Activated T-helper 2 cell treated with anti-CD3 and anti-CD28 coated beads, Interferon-gamma antibody, Interleukin-2, Interleukin-4, amounts not matched to agents 10 μg/mL and 5 μg/mL and 100 μg/mL, durations not matched to agents 14 hours and 24 hours and 36 hours (primary cell): ENCODE measurements at places on chromosomes 11 and 22. TPM values are rescaled to one million over a fixed set of nuclear protein-coding genes. Genes with fewer than 3 reads are reported as not detected.

The GAB2 gene
- 32.8 and 33.2 TPM in 2 replicates for total RNA-seq

The TH gene
- total RNA-seq = not detected in 2 replicates

The LRRC55 gene
- not detected in 2 replicates for total RNA-seq

The TTC28 gene
- total RNA-seq = 0.82 and 1.4 TPM in 2 replicates

The OTOG gene
- not detected in 2 replicates for total RNA-seq

The KRTAP5-1 gene
- total RNA-seq = not detected in 2 replicates

The ART1 gene
- not detected in 2 replicates for total RNA-seq

The SLC25A18 gene
- not detected in 2 replicates for total RNA-seq

The GAL3ST3 gene
- total RNA-seq = 0.18 TPM in 1 of 2 replicates, not detected in the other

The CCDC73 gene
- total RNA-seq = 0.11 and 0.14 TPM in 2 replicates

The LMNTD2 gene
- total RNA-seq = 1.1 and 1.3 TPM in 2 replicates

The LINC01488 gene
- not detected in 2 replicates for total RNA-seq

The CD81 gene
- 211 and 219 TPM in 2 replicates for total RNA-seq

The AP2A2 gene
- total RNA-seq = 61.3 and 63.2 TPM in 2 replicates

The LRRC10B gene
- total RNA-seq = 0.07 and 0.11 TPM in 2 replicates

The SEC14L3 gene
- not detected in 2 replicates for total RNA-seq

The OR52N4 gene
- not detected in 2 replicates for total RNA-seq

The AGBL2 gene
- 3.6 and 5.1 TPM in 2 replicates for total RNA-seq

The H19 gene
- total RNA-seq = 0.34 TPM in 1 of 2 replicates, not detected in the other

The BIK gene
- total RNA-seq = 2.5 and 3.1 TPM in 2 replicates

The APOA4 gene
- not detected in 2 replicates for total RNA-seq

The NLRP14 gene
- 0.28 and 0.39 TPM in 2 replicates for total RNA-seq

The ELF5 gene
- total RNA-seq = not detected in 2 replicates

The UPK3A gene
- not detected in 2 replicates for total RNA-seq

The BIRC3 gene
- total RNA-seq = 217 and 221 TPM in 2 replicates

The GGTLC2 gene
- total RNA-seq = not detected in 2 replicates

The AMOTL1 gene
- total RNA-seq = 4.8 and 5.9 TPM in 2 replicates

The SPON1 gene
- total RNA-seq = 0.07 and 0.16 TPM in 2 replicates

The SEC14L6 gene
- 0.05 TPM in 1 of 2 replicates, not detected in the other for total RNA-seq

The SPDYC gene
- total RNA-seq = not detected in 2 replicates

The PRODH gene
- total RNA-seq = 0.50 and 0.94 TPM in 2 replicates

The TAF6L gene
- 17.6 and 21.0 TPM in 2 replicates for total RNA-seq

The SLC25A45 gene
- 14.6 and 16.3 TPM in 2 replicates for total RNA-seq

The TNNI2 gene
- 0.27 TPM in 1 of 2 replicates, not detected in the other for total RNA-seq

The TTC9C gene
- 35.4 and 39.4 TPM in 2 replicates for total RNA-seq

The MOV10L1 gene
- total RNA-seq = 0.07 TPM in 1 of 2 replicates, not detected in the other

The C11orf21 gene
- total RNA-seq = 3.1 and 3.4 TPM in 2 replicates

The OR52H1 gene
- total RNA-seq = 0.30 TPM in 1 of 2 replicates, not detected in the other

The EXT2 gene
- 35.1 and 35.6 TPM in 2 replicates for total RNA-seq

The BIRC2 gene
- total RNA-seq = 28.0 and 30.4 TPM in 2 replicates

The TOLLIP gene
- total RNA-seq = 33.6 and 35.0 TPM in 2 replicates

The INSC gene
- total RNA-seq = 0.34 TPM in 1 of 2 replicates, not detected in the other

The SLC22A25 gene
- total RNA-seq = not detected in 2 replicates

The OR6T1 gene
- not detected in 2 replicates for total RNA-seq

The ARHGAP1 gene
- total RNA-seq = 58.8 and 66.8 TPM in 2 replicates

The PHLDA2 gene
- 34.5 and 34.7 TPM in 2 replicates for total RNA-seq

The ACTN3 gene
- 0.07 and 0.14 TPM in 2 replicates for total RNA-seq

The CDC45 gene
- total RNA-seq = 101 and 108 TPM in 2 replicates

The MYRF gene
- 1.8 and 2.6 TPM in 2 replicates for total RNA-seq

The APOC3 gene
- total RNA-seq = not detected in 2 replicates

The IGLL1 gene
- 0.21 TPM in 1 of 2 replicates, not detected in the other for total RNA-seq

The ACRV1 gene
- total RNA-seq = not detected in 2 replicates

The MRPL17 gene
- total RNA-seq = 103 and 108 TPM in 2 replicates
